Putamen (tissue), 1 donor: ENCODE measurements at places on chromosomes 16 and 17.

GRCh38 chr16:641326-642188, at the start of gene MCRIP2:
Gene MCRIP2 (plus strand): TSS chr16:641828. CDS start chr16:641992, 164 bp downstream.
- DNase-seq, result peak; percentile 71

DNA sequence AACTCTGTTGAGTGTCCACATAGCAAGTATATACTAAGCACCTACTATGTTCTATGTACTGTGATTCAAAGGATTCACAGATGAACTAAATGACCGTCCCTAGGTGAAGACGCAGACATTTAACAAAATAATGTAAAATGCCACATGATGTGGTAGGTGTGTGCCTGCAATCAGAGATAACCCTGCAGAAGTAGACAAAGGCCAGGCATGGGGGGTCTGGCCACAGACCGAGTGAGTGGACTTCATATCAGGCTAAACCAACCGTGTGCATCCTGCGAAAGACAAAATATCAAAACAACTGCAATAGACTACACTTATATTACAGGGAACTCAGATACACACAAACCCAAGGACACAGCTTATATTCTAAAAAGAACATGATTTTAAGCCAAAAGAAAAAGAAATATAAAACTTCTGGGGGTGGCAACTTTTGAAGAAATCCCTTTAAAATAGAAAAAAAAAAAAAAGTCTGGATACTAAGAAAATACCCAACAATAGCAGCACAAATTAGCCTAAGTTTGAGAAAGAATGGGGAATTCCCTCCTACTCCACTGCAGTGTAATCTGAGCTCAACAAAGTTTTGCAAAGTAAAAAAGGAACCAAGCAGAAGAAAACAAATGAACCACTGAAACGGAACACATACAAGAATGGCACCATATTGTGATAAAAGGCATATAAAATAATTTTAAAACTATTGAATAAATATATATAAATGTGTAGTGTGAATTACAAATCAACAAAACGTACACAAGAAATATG, 12.3 kb downstream of the HSDL1 start:
- DNase-seq, result no peak

- no peak for DNase-seq
Observed at GRCh38 chr17:13302983-13303382, 285.2 kb upstream of the ELAC2 start.

DNA sequence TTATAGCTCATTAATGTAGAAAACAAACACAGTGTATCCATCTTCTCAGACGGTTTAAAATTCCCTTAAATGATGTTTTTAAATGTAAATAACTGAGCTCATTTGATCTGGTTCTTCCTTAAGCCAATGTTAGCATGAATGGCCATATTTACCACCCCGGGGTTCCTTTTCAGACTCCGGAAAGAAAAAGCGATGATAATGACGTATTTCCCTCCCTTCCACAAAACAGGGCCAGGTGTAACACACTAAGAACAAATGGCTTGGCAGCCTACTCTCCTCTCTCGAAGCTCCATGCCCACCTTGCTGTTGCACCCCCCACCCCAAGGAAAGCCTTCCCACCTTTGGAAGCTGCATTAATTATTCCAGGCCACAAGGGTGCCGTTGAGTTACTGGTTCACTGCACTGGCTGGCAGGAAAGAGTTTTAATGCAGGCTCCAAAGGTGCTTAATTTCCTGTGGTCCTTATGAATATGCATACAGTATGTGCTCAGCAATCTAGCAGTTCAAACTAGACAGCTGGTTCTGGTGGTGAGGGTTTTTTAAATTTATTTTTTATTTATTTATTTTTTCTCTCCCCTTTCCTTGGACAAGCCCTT, 378.9 kb downstream of the WWOX start:
- no peak for DNase-seq

DNA sequence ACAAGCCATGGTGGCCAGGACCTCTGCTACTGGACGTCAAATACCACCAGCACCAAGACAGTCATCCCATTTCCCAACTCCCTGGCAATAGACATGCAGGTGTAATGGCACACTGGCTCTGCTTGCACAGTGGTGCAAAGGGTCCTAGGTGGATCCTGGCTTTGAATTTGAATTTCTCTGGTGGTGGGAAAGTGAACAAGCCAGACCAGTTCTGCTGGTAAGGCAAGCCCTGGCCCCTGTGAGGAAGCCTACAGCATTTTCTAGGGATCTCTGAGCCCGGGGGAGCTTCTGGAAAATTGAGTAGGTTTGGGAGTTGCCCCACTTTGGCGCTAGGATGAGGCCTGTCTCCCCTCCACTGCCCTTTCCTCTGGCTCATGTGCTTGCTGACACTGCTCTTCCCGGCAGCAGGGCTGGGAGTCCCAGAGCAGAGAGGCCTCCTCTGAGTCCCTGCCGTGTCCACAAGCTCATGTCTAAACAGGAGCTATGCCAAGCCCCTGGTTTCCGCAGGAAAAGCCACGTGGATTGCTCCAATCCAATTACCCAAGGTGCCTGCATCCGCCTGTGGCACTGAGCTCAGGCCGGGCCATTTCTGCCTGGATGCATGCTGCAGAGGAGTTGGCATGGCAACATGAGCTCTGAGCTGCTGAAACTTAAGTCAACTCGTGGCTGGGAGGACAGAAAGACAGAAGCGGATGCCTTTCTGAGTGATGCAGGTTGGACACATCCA, 67.0 kb downstream of the PRMT7 start:
- DNase-seq, result no peak

DNA sequence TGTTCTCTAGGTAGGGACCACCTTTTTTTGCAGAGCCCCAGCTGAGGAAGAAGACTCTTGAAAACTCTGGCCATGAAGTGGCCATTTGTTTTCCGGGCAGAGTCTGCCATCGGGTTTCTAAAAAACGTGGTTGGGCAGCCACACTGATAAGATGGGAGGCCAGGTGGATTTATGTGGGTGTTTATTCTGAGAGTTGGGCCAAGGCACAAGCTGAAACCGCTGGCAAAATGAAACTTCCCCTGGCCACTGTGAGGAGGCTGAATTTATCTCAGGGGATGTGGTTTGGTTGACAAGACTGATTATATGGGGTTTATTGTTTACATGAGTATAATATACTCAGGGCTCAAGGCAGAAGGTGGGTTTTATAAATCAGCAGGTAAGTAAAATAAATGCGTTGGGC, 421.8 kb downstream of the UTP18 start:
- no peak for DNase-seq
